ENCODE measurements at places on chromosomes 7 and 10.

DNA sequence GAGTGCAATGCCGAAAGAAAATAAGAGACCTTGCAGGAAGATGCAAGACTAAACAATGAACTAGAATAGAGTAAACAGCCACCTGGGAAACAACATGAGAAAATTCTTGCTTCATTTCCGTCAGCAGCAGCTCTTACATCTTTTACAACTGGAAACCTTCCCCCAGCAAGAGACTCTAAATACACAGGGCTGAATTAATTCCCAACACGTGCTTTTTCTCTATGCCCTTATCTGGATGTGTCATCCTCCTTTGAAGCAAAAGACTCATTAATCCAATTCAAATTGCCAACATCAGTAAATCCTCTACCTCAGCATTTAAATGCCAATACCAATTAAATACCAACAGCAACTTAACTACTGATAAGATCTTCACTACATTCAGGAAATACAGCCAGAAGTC lies 99.0 kb upstream of the PDE1C start:
- no peak for DNase-seq

- DNase-seq: no peak
These were observed 3.2 kb upstream of the ZNF248 start for GRCh38 chr10:37860494-37861190.

GRCh38 chr10:770975-771374 lies 81.5 kb upstream of the DIP2C start:
- no peak for DNase-seq

DNA sequence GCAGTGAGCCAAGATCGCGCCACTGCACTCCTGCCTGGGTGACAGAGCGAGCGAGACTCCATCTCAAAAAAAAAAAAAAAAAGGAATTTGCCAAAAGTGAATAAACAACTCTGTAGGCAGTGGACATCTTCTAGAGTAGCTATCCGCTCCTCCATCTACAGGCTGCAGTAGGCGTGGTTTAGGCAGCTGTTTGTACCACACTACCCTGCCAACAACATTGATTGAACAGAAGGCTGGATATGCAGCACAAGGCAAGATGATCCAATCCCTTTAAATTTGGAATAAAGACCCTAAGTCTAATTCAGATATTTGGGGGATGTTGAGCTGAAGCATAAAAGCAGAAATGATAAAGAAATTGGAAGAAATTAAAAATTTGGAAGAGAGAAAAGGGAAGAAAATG lies 141.6 kb downstream of the TES start:
- no peak for DNase-seq

DNA sequence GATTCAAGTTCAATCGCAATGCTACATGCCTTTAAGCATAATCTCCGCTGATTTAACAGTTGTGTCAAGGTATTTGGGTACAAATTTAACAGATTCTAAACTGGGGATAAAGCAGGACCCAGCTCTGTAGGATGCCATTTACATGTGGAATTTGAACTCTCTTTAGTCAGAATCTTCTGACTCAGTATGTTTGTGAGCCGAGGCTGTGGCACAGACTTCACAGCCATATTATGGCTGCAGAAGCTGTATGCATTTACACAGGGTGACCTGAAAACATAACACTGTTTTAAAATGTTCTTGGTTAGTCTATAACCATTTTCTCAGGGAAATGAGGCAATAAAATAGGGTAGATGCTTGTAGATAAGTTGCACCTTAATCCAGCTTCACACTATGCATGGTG lies 8.7 kb downstream of the PDLIM1 start:
- no peak for DNase-seq
